Activated CD8-positive, alpha-beta T cell treated with anti-CD3 and anti-CD28 coated beads for 36 hours (primary cell): ENCODE measurements at places on chromosomes 11 and 22. TPM values are rescaled to one million over a fixed set of nuclear protein-coding genes. Genes with fewer than 3 reads are reported as not detected.

The GAB4 gene
- total RNA-seq, result not detected

The FOXRED2 gene
- total RNA-seq, result 17.5 TPM

The SC5D gene
- total RNA-seq, result 18.2 TPM

The E2F8 gene
- 13.1 TPM for total RNA-seq

The DYNC2H1 gene
- 1.3 TPM for total RNA-seq

- no peak for DNase-seq
Observed at GRCh38 chr22:36765943-36766450, 9.9 kb downstream of the IFT27 start.

- peak; percentile 85 for DNase-seq
Observed at GRCh38 chr11:129364143-129364654, 11.4 kb upstream of the BARX2 start.

DNA sequence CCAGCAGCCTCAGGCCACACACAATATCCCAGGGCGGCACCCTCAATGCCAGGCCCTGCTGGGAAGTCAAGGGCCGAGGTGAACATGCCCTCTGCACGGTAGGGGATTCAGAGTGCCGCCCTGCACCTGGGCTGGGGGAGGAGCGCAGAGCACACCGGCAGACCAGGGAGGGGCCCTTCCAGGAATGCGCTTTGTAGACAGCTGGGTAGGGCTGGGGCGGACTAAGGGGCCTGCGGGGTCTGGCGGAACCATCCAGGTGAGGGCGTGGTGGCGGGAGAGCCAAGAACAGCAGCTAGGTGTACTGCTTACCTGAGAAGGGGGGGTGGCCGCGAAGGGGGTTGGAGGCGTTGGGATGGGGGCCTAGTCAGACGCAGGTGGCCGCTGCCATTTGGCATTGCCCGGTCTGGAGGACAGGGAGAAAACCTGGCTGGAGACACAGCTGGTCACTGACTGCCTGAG lies 26.0 kb downstream of the DUSP8 start:
- DNase-seq, result no peak

GRCh38 chr22:28899199-28899853 lies 16.0 kb downstream of the ZNRF3 start:
- DNase-seq, result peak; percentile 65

- peak; percentile 13 for DNase-seq
Observed at GRCh38 chr11:2940921-2941821, 12.0 kb upstream of the PHLDA2 start.

DNA sequence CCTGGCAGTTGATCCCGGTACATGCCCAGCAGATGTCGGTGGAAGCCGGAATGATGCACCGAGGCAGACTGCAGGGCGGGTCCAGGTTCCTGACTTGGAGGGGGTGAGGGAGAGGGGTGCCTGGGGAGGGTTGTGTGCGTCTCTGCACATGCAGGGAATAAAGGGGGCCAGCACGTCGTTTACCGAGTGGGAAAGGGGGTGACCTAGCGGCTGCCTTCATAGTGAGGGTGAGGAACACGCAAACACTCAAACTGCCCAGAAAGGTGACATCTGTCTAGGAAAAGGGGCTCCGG lies 801.7 kb downstream of the TBC1D22A start:
- DNase-seq, result no peak

DNA sequence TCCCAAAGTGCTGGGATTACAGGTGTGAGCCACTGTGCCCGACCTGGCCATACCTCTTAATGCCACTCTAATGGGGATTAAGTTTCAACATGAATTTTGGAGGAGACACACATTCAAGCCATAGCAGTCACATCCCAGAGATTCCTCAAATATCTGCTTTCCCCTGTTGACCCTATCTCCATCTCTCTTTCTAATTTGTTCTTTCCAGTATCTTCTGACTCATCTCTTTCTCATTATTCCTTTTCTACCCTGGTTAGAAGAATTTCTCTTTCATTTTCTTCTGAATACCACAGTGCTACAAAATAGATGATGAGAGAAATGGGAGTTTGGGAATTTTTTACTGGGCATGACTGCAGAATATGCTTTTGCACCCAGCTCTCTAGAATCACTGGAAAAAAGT lies 5.1 kb downstream of the OR10V1 start:
- no peak for DNase-seq

- no peak for DNase-seq
Observed at GRCh38 chr22:44915441-44915840, 94.4 kb downstream of the PHF21B start.

DNA sequence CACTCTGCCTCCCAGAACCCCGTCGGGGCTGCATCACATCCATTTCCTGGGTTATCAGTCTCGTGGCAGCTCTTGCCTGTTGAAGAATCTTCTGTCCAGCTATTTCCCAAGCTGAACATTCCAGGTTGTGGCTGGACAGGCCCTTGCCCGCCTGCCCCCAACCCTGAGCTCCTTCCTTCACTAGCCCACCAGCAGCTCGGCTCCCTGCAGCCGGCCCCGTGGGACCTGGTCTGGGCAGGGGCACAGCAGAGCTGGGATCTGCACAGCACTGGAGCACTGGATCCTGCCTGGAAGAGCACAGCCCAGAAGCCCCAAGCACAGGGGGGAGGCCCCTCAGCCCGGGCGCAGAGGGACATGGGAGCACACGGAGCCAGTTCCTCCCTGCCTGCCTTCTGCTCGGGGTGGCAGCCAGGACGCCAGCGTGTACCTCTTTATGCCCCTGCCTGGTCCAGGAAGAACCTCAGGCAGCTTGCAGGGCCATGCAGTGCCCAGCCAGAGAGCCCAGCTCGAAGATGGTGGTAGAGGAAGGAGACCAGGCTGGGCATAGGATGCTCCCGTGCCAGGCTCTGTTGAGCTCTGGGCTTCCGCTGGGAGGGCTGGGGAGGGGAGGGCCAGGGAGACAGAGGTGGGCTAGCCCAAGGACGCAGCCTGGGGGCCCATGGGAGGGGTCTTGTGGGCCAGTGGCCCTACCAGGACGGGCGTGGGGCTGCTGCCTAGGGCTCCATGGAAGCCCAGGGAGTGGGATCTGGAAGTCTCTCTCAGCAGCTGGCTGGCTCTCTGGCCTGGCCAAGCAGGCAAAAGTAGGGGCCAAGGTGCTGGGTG lies 16.6 kb upstream of the GNB1L start:
- DNase-seq, result peak; percentile 0

DNA sequence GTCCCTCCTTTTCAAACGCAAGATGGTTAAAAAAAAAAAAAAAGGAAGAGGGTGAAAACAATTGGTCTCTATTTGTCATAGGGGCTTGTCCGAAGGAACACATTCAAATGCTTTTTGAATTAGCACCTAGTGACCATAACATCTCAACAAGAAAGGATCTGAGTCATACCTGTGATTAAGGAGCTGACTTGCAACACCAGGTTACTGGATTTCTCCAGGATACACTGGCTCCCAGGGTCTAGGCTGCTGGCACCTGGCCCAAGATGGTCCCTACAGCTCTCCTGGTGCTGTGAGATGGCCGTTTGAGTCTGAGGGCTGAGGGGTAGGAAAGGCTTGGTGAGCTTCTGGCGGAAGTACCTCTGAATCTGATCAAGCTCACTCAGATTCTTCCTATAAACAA lies 28.4 kb upstream of the UCP3 start:
- no peak for DNase-seq

DNA sequence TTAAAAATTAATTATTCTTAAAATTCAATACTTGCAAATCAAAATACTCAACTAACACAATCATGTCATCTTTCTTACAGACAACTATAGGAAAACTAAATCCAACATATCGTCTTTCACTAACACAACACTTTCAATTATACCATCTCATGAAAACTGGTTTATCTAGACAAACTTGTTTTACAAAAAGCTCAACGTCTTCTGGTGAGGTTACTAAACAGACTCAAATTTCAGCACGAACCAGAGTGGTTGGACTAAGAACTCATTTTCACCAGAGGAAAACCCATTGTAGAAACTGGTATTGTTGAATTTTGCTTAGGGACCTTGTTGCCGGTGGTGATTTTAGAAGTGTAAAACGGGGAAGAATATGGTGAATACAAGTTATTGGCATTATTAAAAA lies 52.2 kb downstream of the NUP98 start:
- no peak for DNase-seq

- DNase-seq, result peak; percentile 25
Observed at GRCh38 chr11:32231909-32232493, 141.1 kb downstream of the RCN1 start.

- DNase-seq, result peak; percentile 60
Observed at GRCh38 chr22:24402460-24403192, 24.8 kb upstream of the ADORA2A start.

DNA sequence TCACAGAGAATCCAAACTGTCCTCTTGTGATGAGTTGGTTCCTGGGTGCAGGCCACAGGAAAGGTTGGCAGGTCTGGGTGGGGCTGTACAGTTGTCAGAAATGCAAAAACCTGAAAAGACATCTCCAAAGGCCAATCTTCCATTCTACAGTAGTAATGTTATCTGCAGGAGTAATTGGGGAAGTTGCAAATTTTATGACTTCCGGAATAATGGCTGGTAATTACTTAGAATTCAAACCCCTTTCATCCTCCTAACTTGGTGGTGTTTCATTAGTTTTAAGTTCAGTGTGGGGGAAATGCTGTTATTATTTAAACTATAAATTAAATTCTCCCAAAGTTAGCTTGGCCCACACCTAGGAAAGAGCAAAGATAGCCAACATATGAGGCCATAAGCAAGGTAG lies 64.7 kb upstream of the FAT3 start:
- no peak for DNase-seq

DNA sequence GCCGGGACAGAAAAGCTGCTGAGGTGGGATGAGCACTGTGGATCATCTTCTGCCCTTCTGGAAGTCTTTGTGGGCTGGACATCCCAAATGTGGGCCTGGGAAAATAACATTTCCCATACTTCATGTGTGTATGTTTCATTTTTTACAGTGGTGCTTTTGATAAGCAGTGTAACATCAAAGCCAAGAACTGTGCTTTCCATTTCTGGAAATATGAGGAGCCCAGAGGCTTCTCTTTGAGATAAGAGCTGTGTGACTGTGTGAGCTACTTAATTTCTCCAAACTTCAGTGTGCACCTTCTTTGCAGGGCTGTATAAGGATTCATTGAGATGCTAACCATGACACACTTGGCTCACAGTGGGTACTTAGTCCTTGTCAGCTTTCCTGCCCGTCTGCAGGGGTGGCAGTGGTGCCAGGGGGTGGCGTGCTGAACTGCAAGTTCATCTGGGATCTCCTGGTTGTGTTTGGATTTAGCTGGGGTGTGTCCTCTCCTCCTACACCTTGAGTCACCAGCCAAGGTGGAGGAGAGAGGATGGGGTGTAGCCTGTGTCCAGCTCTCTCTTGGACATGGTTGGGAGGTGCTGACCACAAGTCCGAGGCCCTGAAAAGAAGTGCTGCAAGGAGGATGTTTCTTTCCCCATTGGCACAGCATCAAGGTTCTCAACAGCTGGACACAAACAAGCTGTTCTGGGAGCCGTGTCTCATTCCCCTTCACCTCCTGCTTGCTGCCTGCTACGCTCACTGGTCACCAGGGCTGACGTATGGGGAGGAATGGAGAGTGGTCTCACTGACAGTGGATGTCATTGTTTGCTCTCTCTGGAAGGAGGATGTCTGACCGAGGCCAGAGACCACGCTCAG lies 139.4 kb downstream of the TEAD1 start:
- no peak for DNase-seq

DNA sequence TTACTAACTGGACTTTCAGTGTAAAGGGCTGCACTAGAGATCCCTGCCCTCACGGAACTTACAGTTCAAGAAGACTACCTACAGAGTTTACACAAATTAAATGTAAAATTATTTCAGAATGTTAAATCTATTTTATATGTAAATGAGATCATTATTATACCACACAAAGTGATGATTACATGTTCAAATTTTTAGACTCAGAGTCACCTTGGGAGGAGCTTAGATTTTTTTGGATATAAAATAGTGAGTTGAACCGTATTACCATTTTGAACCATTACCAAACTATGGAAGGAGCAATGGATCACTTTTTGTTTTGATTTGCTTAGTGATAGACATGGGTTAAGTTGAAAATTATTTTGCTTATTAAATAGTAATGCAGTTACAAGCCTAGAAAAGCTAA lies 1.6 kb downstream of the IPO7 start:
- DNase-seq, result no peak

DNA sequence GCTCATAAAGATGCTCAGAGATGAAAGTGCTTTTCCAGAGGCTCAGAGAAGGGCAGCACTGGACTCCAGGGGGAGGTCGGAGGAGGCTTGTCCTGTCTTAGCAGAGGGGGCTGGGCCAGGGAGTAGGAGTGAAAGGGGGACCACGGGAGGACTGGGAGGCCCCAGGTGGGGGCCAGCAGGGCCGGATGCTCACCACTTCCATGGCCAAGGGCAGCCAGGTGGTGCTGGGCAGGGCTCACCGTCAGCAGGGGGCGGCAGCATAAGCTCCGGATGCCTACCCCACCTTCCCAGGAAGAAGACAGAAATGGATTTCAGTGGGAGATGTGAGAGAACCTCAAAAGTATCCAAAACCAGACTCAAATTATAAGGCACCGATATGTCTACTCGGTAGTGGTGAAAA lies 11.0 kb downstream of the RAB36 start:
- no peak for DNase-seq

GRCh38 chr22:41831828-41832552 lies 915 bp upstream of the SREBF2 start:
- no peak for DNase-seq

DNA sequence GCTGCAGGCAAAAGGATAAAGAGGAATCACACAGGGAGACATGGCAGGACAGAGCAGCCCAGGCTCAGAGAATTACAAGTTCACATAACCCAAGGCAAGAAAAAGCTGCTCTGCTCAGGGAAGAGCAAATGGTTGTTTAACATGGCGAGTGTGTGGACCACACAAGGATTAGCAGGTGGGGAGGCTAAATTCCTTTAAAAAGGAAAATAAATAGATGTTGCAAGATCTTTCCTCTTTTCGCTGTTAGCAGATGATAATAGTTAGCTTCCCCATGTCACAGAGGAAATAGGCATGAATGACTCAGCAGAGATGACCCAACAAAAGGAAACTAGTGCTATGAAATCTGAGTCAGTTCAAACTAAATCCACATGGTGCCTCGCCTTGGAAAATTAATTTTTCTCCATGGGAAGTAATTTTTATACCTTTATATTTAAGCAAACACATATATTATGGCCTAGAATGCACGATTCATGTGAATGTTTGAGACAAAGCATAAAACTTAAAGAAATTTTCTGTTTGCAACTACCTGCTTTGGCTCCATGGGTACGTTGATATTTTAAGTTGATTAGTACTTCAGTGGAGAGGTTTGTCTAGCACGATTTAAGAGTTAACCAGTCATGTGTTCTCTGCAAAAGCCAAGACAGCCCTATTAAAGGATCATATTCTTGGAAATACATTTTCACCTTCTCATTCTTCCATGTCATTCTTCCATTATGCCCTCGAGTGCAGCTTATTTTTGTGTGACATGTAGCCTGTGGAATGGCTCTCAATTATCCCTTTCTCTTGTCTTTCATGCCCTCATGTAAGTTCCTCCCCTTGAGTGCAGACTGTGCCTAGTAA lies 38.5 kb upstream of the FJX1 start:
- no peak for DNase-seq

DNA sequence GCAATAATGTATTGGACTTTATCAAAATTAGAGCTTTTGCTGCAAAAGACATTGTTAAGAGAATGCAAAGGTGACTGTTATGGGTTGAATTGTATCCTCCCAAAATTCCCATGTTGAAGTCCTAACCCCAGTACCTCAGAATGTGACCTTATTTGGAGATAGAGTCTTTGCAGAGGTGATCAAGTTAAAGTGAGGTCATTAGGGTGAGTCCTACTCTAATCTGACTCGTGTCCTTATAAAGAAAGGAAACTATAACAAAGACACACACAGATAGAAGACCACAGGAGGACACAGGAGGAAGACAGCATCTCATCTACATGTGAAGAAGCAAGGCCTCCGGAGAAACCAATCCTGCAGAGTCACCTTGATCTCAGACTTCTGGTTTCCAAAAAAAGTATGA lies 1011.2 kb downstream of the TBC1D22A start:
- DNase-seq, result no peak
